ENCODE measurements at places on chromosomes 1 and 21. TPM values are rescaled to one million over a fixed set of nuclear protein-coding genes. Genes with fewer than 3 reads are reported as not detected.

OPTC gene
- polyA plus RNA-seq = not detected

SPRR2G gene
- not detected for polyA plus RNA-seq

GORAB gene
- 25.5 TPM for polyA plus RNA-seq

CFHR1 gene
- 0.42 TPM for polyA plus RNA-seq

DNAJC28 gene
- 6.1 TPM for polyA plus RNA-seq

WLS gene
- 153 TPM for polyA plus RNA-seq

NME7 gene
- polyA plus RNA-seq = 103 TPM

HPCA gene
- polyA plus RNA-seq = 0.57 TPM

POLR3GL gene
- polyA plus RNA-seq = 33.4 TPM

B3GALT2 gene
- polyA plus RNA-seq = 13.8 TPM

ENO1 gene
- 873 TPM for polyA plus RNA-seq

YRDC gene
- polyA plus RNA-seq = 11.7 TPM

FMO1 gene
- polyA plus RNA-seq = 215 TPM

C21orf91 gene
- 29.4 TPM for polyA plus RNA-seq

OR2L8 gene
- not detected for polyA plus RNA-seq

Data from left kidney (tissue), 8 donors.